Hepatocyte (in vitro differentiated cells): ENCODE measurements at places on chromosomes 1 and 21. TPM values are rescaled to one million over a fixed set of nuclear protein-coding genes. Genes with fewer than 3 reads are reported as not detected.

DNA sequence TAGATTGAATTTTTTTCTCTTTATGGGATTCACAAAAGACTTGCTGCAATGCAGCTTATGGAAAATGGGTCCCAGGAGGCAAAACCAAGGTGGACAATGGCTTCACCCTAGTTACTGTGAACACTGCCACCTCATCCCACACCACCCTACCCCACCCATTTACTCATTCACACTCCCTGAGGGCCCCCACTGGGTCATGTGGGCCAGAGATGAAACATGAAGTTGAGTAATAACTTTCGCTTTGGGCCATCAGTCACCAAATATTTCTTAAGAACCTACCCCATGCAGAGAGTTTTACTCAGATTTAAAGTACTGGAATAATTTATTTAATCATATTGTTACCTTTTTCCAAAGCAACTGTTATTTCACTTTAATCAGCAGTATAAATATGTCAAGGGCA lies 191.8 kb downstream of the TPR start:
- DNase-seq, result no peak

DNA sequence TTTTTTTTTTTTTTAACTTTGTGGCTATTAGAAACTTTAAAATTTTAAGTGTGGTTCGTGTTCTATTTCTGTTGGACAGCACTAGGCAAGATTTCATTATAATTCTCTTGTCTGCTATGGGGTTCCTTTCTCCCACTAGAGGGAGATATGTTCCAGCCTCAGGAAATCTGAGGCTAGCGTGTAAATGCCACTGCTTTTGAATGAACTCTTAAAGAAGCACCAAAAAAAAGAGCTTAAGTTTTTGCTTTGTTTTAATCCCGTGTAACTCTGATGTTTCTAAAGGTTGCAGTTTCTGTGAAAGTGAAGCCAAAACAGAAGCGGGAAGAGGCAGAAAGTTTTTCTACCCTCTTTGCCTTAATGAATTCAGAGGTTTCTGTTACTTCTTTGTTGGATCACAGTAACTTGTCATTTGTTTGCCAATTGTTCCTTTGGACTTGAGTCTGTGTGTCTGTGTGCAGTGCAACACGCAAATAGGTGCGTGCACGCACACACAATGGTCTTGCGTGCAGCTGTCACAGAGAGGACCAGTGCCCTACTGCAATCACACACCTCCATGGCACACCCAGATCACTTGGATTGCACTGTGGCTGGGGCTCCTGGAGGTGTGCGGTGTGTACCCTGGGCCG lies 32.3 kb downstream of the HHAT start:
- DNase-seq, result peak; percentile 60

DNA sequence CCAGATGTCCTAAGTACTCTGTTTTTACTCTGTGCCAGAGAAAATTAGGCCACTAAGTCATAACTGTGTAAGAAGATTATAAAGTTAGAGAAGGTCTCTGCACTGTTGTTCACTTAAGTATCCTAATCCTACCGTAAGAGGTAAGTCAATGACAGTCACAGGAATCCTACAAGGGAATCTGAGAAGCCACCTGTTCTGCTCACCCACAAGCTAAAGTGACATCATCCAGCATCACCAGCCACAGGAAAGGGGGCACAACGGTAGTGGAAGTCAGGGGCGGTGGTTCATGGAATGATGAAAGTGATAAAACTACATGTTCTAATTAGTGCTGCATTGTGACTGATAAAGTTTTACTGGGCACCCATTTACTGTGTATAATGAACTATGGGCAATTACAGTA lies 92.7 kb downstream of the PLD5 start:
- DNase-seq, result no peak

VWA5B1 gene
- polyA plus RNA-seq, result 0.35 and 1.1 TPM in 2 replicates
